T-cell (primary cell): ENCODE measurements at places on chromosomes 11 and 22. TPM values are rescaled to one million over a fixed set of nuclear protein-coding genes. Genes with fewer than 3 reads are reported as not detected.

Gene BUD13
- total RNA-seq, result 13.3 TPM

Gene RIMBP3C
- 2.8 TPM for total RNA-seq

Gene UBQLNL
- 0.47 TPM for total RNA-seq

Gene DCDC1
- total RNA-seq, result 0.09 TPM

Gene OR52K1
- total RNA-seq, result not detected

Gene IGLL1
- not detected for total RNA-seq

Gene LMO1
- total RNA-seq, result not detected

Gene JHY
- 4.9 TPM for total RNA-seq

Gene CNTN5
- total RNA-seq, result not detected
